ENCODE measurements at places on chromosomes 6 and 20. TPM values are rescaled to one million over a fixed set of nuclear protein-coding genes. Genes with fewer than 3 reads are reported as not detected.

The CGA gene
- total RNA-seq = not detected

The HNF4A gene
- total RNA-seq = not detected

The ZNF831 gene
- total RNA-seq = not detected

The SEL1L2 gene
- total RNA-seq = not detected

The TMEM74B gene
- total RNA-seq = 1.1 TPM

The MPIG6B gene
- not detected for total RNA-seq

The SDHAF4 gene
- total RNA-seq = 8.6 TPM

The OTOR gene
- total RNA-seq = not detected

- DNase-seq = peak; percentile 92
Observed at GRCh38 chr6:2353412-2354137, 108.2 kb upstream of the GMDS start.

DNA sequence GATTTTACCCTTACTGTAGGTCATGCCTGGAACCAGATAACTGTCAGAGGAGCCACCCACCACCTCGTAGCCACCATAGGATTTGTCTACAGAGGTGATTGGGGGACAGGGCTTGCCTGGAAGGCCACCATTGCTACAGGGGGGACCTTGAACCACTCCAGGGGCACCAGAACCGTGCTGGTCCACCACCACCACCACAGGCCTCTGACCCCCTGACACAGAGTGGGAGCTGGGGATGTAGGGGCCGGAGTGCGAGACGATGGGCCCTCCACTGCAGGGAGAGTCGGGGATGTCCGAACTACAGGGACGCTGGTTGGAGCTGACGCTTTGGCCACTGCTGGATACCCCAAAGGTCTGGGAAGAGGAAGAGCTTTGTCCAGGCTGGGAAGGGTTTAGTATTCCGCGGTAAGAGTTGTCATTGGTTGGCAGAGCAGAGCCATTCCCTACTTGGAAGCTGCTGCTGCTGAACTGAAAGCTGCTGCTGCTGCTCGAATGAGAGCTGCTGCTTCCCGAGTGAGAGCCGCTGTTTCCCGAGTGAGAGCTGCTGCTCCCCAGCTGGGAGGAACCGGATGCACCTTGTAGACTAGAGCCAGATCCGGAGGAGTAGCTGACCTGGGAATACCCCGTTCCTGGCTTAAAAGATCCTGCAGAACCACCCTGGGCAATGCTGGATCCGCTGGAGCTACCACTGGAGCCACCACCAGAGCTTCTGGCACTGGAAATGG lies 2.2 kb downstream of the PSORS1C1 start:
- peak; percentile 23 for DNase-seq

- no peak for DNase-seq
Observed at GRCh38 chr20:50519036-50519762, 9.0 kb downstream of the PTPN1 start.

DNA sequence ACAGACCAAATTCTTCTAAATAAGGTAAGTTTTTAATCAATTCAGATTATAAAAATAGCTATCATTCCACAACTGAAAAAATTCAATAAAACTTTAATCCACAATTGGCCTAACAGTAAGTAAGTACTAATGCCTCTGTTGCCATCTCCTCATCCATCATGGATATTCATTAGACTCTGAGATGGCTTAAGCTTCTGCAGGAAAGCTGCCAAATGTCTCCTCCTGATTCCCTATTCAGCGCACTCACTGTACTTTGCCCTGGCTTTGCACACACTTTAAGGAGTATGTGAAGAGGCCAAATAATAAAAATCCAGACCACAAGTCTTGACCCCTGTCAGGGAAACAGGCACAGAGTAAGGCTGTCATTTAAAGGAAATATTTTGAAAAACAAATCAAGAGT lies 23.6 kb downstream of the PGM3 start:
- DNase-seq = no peak

GRCh38 chr20:41049451-41049850 lies 20.8 kb downstream of the TOP1 start:
- no peak for DNase-seq

- DNase-seq = no peak
Observed at GRCh38 chr6:111612379-111612778, 6.7 kb upstream of the TRAF3IP2 start.

- peak; percentile 19 for DNase-seq
Observed at GRCh38 chr6:83908813-83909212, 49.3 kb downstream of the CYB5R4 start.

DNA sequence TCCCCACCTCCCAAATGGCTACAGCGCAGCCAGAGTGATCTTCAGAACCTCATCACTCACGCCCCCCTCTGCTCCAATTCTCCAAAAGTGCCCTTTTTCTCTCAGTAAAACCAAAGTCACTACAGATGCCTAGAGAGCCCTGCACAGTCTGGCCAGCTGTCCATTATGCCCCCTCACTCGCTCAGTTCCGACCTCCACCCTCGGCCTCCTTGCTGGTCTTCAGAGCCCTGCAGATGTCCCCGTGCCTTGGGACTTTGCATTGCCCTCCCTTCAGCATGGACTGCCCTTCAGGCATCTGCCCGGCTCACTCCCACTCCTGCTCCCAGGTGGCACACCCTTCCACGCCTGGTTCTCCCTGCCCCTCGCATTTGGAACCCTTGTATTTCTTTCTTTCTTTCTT lies 1.1 kb upstream of the RAET1E start:
- no peak for DNase-seq

DNA sequence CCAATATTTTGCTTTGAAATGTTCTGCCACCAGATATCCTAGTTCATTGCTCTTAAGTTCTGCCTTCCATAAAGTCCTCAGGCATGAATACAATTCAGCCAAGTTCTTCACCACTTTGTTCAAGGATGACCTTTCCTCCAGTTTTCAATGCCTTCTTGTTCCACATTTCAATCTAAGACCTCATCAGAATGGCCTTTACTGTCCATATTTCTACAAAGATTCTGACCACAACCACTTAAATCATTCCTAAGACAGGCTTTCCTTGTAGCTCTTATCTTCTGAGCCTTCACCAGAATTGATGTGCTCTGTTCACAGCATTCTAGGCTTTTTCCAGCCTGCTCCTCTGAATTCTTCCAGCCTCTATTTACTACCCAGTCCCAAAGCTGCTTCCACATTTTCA lies 319.0 kb downstream of the HACE1 start:
- no peak for DNase-seq
